ENCODE measurements at places on chromosomes 7 and 10.

DNA sequence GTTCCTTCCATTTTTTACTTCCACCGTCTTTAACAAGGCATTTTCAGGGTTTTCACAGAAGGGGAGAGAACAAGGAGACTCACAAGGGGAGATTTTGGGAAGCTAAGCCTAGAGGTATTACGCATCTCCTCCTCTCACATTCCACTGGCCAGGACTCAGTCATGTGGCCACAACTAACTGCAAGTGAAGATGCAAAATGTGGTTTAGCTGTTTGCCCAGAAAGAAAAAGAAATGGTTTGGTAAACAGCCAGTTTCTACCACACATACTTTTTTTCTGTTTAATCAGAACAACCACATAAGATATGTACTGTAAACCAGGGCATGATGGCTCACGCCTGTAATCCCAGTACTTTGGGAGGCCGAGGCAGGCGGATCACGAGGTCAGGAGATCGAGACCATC is 21.4 kb upstream of the HELLS start:
- DNase-seq: no peak

DNA sequence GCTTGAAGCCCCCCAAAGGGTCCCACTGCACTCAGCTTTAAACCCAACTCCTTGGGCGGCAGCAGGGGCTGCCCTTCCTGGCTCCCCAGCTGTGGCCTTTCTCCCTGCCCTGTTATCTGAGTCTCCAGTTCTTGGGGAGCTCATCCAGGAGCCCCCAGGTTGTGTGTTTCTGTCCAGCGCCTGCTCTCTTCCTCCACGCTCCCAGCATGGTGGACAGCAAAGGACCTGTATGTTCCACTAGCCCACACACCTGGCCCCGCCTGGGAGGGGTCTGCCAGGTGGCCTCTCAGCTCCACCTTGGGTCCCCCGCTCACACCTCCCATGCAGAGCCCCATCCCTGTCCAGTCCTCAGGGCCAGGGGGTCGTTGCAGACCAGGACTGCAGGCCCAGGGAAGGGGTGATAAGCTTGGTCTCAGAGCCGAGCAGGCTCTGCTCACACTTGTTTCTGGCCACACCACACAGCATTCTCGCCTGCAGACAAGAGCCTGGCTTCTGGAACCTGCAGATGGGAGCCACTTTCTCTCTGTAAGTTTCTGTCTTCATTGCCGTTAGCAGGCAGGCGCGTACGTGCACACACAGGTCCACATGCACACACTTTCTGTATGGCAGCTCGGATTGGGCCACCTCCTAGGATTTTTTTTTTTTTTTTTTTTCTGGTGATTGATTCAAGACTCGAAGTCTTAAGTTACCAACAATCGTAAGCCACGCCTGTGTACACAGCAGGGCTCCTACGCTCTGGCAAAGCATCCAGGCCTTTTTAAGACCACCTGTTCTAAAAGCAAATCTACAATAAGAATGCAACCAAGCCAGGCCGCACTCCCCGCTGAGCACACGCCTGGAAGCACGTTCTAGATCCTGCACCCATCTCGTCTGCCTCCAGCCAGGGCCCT is 104.6 kb downstream of the CYTH3 start:
- no peak for DNase-seq

- no peak for DNase-seq
Observed at GRCh38 chr10:63464402-63465292, 1.1 kb downstream of the JMJD1C start.

GRCh38 chr7:150567871-150568301 is 696 bp downstream of the GIMAP4 start:
- DNase-seq: no peak

DNA sequence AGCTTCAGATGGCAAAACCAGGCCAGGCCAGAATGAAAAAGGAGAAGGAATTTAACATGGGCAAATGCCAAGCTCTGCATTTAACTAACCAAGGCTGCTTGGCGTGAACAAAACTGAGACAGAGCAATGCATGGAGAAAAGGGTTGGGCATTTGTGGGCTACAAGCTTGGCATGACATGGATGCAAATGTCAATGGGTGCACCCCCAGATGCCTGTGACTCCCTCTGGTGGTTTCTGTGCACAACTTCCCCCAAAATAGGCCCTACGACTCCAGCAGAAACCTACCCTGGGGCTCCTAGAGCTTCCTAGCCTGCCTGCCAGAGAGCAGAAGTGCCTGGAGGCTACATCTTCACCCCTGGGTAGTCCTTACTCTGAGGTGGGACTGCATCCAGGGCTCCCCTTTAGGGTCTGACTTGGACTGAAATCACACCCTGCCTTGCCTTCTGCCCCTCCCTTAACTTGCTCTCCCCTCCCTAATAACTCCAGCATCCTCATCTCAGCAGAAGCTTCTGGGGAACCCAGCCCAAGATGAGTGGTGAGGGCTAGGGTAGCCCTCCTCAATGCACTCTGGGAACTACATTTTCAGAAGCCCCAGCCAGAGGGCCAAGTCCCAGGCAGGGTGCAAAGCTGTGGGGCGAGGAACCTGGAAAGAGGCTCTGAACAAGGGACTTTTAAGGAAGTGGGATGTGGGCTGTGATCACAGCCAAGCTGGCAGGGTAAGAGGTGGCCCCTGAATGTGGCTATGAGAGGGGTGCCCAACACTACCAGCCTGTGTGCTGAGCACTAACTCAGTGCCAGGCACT is 11.3 kb downstream of the GPRIN2 start:
- no peak for DNase-seq

DNA sequence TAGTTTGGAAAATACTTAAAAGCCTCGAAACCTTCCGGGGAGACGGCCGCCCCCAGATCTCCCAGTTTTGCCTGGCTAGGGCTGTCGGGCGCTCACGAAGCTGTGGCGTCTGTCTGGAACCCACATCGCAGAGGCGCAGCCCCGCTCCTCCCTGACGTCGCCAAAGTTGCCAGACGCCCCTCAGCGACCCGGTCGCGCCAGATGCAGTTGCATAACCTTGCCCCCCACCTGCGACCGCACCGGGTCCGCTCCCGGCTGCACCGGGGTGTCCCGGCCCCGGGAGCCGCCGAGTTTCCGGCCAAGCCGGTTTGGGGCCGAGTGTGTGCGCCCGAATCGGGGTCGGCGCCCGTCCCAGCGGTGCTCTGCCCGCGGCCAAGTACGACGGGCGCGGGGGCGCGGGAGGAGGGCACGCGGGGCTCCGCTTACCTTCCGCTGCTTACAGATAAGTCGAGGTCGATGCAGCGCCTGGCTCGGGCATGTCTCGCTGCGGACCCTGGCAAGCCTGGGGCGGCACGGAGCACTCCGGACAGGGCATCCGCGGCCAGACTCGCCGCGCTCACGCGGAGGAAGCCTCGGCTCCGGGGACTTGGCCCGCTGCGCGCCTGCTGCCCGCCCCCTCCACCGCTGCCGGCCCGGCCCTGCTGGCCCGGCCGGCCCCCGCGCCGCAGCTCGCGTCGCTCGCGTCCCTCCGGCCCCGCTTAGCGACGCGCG is 665 bp downstream of the INSYN2A start:
- DNase-seq: no peak

DNA sequence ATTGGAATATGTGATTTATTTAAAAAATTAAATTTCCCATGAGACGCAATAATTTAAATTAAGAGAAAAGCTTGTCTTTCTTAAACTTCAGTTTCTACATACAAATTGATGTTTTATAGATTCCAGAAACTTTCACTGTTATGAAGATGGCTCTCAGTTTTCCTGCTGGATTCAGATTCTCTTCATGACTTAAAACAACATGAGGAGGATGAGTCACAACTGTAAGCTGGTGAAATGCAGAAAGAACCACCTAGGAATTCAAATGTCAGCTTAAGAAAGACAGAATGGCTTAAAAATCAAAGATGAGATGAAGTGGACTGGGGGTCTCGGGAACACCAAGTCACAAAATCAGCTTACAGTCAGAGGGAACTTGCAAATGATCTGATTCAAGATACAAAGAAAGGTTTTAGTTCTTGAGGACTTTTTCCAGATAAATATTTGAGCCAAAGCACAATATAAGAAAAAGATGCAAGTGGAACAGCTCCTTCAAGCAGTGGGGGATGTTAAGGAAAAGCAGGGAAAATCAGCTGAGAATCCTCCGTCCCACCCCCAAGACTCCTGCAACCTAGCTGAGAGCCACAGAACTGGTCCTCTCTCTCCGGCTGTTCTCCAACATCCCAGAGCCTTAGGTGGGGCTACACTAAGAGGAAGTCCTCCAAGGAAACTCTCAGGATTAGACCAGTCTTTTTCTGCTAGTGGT is 279.8 kb downstream of the KCNMA1 start:
- DNase-seq: no peak

DNA sequence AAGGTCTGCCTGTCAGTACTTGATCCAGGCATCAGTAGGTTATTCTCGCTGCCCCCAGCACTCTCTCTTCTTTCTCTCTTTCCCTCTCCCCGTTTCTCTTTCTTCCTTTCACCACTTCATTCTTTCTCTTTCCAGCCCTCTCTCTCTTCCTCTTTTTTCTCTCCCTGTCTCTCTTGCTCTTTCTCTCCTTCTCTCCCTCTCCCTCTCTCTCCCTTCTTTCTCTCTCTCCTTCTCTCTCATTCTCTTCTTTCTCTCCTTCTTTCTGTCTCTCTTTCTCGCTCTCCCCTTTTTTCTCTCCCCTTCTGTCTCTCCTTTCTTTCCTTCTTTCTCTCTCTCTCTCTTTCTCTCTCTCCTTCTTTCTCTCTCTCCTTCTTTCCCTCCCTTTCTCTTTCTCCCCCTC is 7.5 kb upstream of the DRGX start:
- DNase-seq: no peak

DNA sequence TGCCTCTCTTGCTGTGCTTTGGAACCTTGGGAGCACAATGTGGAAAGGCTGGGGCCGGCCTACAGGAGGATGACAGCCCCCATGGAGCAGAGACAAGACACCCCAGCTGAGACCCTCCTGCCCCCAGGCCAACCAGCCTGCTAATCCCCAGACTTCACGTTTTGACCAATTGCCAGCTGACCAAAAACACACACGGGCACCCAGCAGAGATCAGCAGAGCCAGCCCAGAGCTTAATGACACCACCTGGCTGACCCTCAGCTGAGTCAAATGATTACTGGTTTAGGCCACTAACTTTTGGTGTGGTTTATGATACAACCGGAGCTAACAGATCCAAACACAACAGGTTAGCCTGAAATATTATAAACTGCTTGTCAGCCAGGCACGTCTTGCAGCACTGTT is 111.2 kb upstream of the KIF5B start:
- no peak for DNase-seq

DNA sequence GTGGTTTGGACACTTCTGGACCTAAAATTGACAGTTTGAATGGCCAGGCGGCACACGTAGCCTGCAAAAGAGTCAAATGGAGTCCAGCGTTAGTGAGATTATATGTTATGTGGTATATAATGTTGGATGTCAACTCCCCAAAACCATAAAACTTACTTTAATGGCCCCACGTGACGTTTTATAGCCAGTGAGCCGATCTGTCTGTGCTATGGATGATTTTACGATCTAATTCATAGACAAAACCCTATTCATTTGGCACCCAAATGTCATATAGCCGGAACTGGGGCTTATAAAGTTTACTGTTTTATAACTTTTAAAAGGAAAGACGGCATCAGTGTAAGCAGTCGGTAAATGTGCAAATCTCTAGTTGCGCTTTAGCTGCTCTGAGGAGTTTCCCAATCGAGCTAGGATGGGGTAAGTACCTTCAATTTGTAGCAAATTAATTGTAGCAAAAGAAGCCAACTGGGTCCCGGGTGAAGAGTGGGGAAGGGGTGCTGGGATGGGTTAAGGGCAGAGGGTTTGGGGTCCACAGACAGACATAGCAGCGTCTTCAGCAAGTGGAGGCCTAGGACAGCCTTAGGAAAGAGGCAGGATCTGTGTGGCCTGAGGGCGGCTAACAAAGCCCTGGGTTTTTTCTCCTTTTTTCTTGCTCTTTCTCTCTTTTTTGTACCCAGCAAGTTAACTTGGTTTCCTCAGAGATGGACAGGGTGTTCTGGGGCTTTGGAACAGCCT is 3.2 kb downstream of the HOXA5 start:
- DNase-seq: no peak

DNA sequence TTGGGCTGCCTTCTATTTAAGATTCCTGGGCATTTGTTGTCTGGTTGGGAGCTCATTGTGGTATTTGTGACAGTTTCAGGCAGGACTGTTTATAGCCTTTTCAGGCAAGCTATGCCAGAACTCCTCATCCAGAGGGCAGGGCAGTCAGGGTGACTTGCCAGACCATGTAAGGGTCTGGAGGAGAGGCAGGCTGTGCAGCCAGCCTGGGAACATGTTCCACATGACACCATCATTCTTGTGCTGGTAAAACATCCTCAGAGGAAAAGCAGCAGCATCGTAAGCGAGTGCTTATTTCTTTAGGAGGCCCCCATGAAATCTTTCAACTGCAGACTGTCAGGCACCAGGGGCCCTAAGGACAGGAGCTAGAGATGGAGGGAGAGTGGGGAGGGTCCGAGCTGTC is 44.0 kb upstream of the SORBS1 start:
- DNase-seq: no peak

GRCh38 chr10:14378387-14378960 is 47.8 kb upstream of the FRMD4A start:
- no peak for DNase-seq

GRCh38 chr7:103887853-103888602 is 101.4 kb downstream of the RELN start:
- DNase-seq: no peak

DNA sequence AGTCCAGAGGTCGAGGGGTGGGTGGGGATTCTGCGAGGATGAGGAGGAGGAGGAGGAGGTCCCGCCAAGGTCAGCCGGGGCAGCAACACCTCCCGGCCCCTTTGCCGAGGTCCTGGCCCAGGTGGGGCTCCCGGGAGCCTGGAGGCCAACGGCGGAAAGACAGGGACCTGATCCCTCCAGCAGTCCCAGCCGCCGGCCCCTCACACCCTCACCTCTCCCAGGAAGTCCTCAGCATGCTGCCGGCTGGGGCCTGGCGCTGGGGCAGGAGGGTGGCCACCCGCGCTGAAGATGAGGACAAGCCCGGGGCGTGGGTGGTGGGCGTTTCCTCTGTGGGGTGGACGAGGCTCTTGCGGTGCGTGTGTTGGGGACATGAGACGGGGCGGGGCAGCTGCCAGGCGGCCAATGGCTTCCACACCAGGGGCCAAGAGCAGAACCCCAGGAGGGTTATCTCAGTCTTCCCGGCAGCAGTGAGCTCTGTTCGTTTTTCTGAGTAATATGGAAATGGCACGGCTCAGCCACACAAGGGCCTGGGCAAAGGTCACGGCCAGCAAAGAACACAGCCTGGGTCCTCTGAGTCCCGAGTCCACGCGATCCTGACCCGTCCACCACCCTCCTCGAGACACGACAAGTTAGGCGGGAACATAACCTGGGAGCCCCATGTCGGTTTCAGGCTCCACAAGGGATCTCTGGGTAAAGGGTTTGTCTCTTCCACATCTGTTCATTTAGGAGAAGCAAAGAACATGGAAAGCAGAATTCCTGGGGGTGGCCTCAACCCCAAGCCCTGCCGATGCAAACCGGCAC is 82.9 kb upstream of the PDGFA start:
- no peak for DNase-seq

- no peak for DNase-seq
Observed at GRCh38 chr7:18175801-18176450, 148.3 kb upstream of the PRPS1L1 start.

DNA sequence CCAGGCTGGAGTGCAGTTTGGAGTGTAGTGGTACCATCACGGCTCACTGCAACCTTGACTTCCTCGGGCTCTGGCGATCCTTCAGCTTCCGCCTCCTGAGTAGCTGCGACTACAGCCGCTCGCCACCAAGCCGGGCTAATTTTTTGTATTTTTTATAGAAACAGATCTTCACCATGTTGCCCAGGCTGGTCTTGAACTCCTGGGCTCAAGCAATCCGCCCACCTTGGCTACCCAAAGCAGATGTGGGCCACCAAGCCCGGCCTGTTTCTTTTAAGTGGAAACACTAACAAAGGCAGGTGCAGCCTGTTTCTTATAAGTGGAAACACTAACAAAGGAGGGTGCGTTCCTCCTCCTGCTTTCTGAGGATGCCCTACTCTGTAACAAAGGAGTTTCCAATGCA is 18.2 kb downstream of the PRF1 start:
- no peak for DNase-seq
